NCI-H748 treated with DMSO at 0.1 percent for 48 hours (cell line): ENCODE measurements at places on chromosomes 11 and 22.

GRCh38 chr11:118151431-118151830, 1.2 kb downstream of the SCN4B start:
- DNase-seq, result no peak

DNA sequence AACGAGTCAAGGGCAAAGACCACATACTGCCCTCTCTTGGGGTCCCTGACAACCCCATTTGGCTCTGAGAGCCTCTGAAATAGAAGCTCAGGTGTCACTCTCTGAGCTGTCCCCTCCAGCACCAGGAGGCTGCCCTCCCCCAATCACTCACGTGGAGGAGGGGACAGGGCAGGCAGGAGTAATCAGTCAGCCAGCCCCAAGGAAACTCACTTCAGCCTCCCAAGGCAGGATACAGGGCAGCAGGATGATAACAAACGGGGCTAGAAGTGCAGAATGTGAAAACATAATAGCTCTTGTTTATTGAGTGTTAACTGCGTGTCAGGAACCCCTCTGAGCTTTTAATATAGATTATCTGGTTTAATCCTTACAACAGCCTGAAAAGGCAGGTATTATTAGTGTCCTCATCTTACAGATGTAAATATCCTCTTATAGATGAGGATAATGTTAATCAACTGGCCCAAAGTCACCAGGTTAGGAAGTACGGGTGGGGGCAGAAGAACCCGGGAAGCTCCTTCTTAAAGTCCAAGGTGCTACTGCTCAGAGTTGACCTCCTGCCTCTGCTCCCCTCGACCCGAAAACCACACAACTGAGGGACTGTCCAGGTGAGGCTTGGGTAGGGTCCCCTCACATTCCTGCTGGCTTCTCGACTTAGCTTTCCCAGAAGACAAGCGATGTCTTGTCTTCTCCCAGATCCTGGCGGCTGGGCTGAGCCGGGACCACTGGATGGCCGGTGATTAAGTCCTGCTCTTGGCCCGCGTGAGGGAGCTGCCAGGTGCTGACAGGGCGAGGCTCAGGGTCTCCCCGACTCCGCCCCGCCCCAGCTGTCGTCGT, 2.7 kb downstream of the CHRM4 start:
- no peak for DNase-seq

- DNase-seq, result no peak
These were observed 798.7 kb downstream of the TBC1D22A start for GRCh38 chr22:47561115-47561675.

DNA sequence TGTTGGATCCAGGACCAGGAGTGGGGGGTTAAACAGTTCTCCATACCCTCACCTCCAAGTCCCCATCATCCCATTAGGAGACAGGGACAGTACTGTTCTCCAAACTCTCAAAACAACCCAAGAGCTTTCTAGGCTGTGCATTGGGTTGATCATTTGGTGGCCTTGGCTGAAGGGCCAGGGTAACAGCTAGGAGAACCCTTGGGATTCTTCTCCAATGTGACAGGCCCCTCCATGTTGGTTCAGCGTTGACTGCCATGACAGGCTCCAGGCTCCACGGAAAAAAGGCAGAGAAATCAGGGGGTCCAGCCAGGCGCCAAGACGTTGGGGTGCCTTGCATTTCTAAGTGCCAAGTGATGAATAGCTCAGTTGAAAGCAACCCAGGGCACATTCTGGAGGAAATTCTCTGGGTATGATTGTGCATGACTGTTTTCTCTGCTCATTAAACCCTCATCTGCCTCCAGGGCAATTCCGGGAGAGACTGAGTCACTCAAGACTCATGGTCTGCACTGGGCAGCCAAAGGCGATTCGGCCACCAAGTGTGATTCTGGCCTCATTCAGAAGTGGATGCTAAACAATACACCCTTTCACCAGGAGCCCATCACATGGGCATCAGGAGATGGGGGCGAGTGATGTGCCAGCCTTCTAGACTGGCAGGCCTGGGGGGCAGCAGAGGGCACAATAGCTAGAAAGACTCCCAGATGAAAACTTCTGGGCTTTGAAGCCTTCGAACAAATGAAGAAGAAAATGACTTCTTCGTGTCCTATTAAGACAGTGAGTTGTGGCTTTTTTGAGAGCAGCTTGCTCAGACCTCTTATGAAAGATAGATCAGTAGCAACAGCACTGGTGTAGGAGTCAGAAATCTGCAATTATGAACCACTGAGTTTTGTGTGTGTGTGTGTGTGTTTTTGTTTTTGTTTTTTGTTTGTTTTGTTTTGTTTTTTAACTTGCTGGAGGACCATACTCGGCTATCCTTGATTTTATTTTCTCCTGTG, 27.7 kb downstream of the CD44 start:
- DNase-seq, result no peak
